Lung (tissue), 17 donors: ENCODE measurements at places on chromosomes 3 and 15. TPM values are rescaled to one million over a fixed set of nuclear protein-coding genes. Genes with fewer than 3 reads are reported as not detected.

The DUOXA2 gene
- polyA plus RNA-seq: 0.98 TPM

The SEMA3G gene
- polyA plus RNA-seq: 19.1 TPM

The TMEM207 gene
- not detected for polyA plus RNA-seq

The RASGRF1 gene
- 10.9 TPM for polyA plus RNA-seq

DNA sequence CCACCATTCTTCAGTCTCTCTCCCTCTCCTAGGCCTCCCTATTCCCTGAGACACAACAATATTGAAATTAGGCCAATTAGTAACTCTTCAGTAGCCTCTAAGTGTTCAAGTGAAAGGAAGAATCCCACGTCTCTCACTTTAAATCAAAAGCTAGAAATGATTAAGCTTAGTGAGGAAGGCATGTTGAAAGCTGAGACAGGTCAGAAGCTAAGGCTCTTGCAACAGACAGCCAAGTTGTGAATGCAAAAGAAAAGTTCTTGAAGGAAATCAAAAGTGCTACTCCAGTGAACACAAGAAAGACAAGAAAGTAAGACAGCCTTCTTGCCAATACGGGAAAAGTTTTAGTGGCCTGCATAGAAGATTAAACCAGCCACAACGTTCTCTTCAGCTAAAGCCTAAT is 41.3 kb downstream of the PPM1L start:
- DNase-seq: no peak
- H3K27me3 ChIP-seq: no peaks in the 10 kb centered on the region
- H3K4me3 ChIP-seq: no peak overlapping the region
- H3K36me3 ChIP-seq: no peaks in the 10 kb centered on the region
- H3K27ac ChIP-seq: no peak overlapping the region
- peaks cover 19% of the 10 kb centered on the region for H3K4me1 ChIP-seq

GRCh38 chr3:129324855-129325254 is 46.2 kb downstream of the HMCES start:
- H3K27me3 ChIP-seq: no peaks in the 10 kb centered on the region
- no peak for DNase-seq
- no peak overlapping the region for H3K4me3 ChIP-seq

- no peak overlapping the region for H3K27ac ChIP-seq
- no peaks in the 10 kb centered on the region for H3K36me3 ChIP-seq
- H3K27me3 ChIP-seq: no peaks in the 10 kb centered on the region
- peaks cover 38% of the 10 kb centered on the region for H3K4me1 ChIP-seq
These were observed 7.3 kb downstream of the ESYT3 start for GRCh38 chr3:138441742-138442141.

DNA sequence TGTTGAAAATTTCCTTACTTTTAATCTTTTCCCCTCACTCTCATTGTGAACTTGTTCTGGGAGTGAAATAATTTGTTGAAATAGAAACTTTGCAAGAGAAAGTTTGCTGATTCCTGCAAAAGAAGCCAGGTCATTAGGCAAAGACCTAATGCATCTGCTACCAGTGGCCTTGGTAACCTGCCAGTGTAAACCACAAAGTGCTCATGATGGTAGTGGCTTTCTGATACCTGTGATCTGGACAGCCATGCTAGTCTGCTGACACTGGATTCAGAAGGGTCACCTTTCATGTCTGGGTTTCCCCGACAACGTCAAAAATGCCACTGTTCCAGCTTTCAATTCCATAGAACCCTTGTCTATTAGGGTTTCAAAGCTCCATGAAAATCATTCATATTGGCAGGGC is 123.7 kb upstream of the MCTP2 start:
- no peaks in the 10 kb centered on the region for H3K4me1 ChIP-seq
- H3K27ac ChIP-seq: no peak overlapping the region
- H3K27me3 ChIP-seq: no peaks in the 10 kb centered on the region
- no peak overlapping the region for H3K4me3 ChIP-seq
- H3K36me3 ChIP-seq: no peaks in the 10 kb centered on the region

DNA sequence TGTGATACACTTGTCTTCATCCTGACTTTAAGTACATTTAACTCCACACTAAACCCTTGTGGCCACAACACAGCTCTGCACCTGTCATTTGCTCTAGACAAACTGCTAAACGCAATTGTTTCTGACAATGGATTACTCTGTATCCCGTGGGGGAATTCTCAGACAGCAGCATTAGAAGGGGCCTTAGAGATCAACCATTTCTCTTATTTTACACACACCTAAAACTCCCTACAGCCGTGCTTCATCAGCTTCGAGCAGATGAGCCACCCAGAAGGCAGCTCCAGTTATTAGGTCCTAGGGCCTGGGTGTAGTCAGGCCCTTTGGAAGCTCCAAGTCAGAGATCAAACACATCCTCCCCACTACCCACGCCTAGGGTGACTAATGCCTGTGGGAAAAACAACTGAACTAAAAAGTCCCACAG is 1.3 kb upstream of the IL12A start:
- no peaks in the 10 kb centered on the region for H3K27me3 ChIP-seq
- no peak for DNase-seq
- peaks cover 8% of the 10 kb centered on the region for H3K4me1 ChIP-seq
- H3K27ac ChIP-seq: no peak overlapping the region
- no peak overlapping the region for H3K4me3 ChIP-seq
- no peaks in the 10 kb centered on the region for H3K36me3 ChIP-seq

DNA sequence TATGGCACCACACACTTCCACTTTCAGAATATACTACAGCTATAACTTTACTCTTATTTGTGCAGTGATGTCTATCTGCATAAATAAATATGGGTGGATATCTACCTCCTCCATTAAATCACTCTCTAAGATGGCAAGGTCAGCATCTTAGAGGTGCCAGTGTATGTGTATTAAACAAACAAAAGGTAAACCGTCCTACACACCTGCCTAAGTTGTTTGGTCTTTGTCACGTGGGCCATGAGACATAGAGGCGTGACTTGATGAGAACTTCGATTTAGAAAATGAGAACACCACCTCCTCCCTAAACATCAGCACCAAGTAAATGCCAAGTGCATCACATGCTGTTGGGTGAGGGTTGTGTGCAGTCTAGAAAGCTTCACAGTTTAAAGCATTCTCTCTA is 310.6 kb downstream of the GRM7 start:
- H3K4me3 ChIP-seq: no peak overlapping the region
- peaks cover 6% of the 10 kb centered on the region for H3K4me1 ChIP-seq
- H3K27ac ChIP-seq: no peak overlapping the region
- H3K27me3 ChIP-seq: no peaks in the 10 kb centered on the region
- no peak for DNase-seq
- H3K36me3 ChIP-seq: no peaks in the 10 kb centered on the region

- H3K27me3 ChIP-seq: no peaks in the 10 kb centered on the region
- H3K4me1 ChIP-seq: peaks cover 3% of the 10 kb centered on the region
- no peak overlapping the region for H3K27ac ChIP-seq
- no peak for DNase-seq
These were observed 69.7 kb downstream of the FMN1 start for GRCh38 chr15:33124811-33125210.

GRCh38 chr15:101528917-101529299 is 39.4 kb upstream of the PCSK6 start:
- no peaks in the 10 kb centered on the region for H3K4me1 ChIP-seq
- H3K36me3 ChIP-seq: no peaks in the 10 kb centered on the region
- H3K27me3 ChIP-seq: no peaks in the 10 kb centered on the region
- H3K4me3 ChIP-seq: no peak overlapping the region

DNA sequence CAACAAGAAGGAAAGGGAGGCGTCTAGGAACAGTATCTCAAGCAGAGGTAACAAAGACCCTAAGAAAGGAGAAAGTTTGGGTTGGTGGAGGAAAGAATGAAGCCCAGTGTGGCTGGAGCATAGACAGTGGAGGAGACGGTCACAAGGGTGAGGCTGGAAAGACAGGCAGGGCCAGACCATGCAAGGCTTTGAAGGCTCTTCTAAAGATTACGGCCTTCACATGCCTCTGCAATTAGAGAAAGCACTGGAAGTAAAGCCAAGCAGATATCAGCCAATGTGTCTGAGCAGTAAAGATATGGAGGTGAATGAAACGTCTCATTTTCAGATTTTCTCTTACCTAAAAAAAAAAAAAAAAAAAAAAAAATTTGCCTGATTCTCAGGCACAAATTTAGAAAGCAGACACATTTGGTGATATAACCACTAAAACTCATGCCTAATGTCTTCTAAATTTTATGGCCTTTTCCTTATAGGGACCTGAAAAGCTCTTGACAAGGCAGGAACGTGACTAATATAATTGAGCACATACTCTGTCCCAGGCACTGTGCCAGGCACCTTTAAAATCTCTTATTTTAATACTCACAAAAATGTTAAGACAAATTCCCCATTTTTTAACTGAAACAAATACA is 184.1 kb downstream of the MECOM start:
- no peaks in the 10 kb centered on the region for H3K27me3 ChIP-seq
- no peak overlapping the region for H3K27ac ChIP-seq
- DNase-seq: no peak
- no peaks in the 10 kb centered on the region for H3K36me3 ChIP-seq

DNA sequence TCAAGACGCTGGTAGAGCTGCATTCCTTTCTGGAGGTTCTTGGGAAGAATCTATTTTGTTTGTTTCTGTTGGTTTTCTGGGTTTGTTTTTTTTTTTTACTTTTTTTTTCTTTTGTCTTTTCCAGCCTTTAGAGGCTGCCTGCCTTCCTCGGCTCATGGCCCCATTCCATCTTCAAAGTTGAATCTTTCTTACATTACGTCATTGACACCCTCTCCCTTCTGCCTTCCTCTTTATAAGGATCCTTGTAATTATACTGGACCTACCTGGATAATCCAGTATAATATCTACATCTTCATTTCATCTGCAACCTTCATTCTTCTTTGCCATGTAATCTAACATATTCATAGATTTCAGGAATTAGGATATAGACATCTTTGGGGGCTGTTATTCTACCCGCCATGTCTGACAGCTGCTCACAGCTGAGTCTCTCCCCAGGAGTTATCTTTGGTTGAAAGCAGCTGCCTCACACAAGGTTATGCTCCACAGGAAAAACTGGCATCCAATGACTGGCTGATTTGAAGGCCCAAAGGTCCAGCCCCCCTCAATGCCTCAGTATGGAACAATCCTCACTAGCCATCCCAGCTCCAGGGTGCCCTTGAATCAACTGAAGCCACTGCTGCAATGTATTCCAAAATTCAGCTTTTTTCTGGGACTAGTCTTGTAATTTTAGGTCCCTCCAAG is 38.4 kb upstream of the THBS1 start:
- no peaks in the 10 kb centered on the region for H3K36me3 ChIP-seq
- no peaks in the 10 kb centered on the region for H3K4me1 ChIP-seq
- H3K4me3 ChIP-seq: no peak overlapping the region
- H3K27me3 ChIP-seq: no peaks in the 10 kb centered on the region

DNA sequence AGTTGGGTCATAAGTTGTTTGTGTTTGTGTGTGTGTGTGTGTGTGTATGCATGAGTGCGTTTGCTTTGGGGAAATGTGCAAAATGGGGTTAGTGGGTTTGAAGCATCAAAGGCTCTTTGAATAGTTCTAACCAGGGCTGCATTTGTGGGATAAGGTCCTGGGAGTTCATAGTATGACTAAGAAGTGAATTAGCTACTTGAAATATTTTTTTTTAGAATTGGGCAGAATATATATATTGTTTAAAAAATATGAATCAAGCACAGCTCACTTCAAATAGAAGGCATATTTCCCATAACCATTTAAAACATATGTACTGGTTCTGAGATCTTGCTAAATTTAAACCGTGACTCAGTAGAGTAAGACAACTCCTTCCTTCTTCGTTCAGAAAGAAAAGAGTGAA is 43.1 kb downstream of the IGF2BP2 start:
- no peaks in the 10 kb centered on the region for H3K27me3 ChIP-seq
- H3K4me3 ChIP-seq: no peak overlapping the region
- no peak for DNase-seq
- H3K36me3 ChIP-seq: no peaks in the 10 kb centered on the region

DNA sequence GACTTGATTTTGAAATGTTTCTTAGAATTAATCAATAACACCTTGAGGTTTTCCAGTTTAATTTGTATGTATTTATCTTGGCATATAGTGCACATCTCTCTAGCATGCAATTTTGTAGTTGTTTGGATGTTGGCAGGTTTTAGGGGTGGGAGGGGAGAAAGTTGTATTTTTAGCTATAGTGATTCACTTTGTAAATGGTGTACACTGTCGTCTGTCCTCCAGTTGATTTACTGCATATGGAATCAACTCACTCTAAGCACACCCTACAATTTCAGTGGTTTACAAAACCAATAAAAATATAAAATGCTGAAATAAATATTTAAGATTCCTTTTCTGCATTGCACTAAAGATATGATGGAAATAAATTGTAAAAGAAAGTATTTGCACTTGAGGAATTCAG is 199.1 kb downstream of the CDIN1 start:
- no peaks in the 10 kb centered on the region for H3K27me3 ChIP-seq
- H3K4me3 ChIP-seq: no peak overlapping the region
- peak overlapping the region; percentile 9 for H3K27ac ChIP-seq
- no peaks in the 10 kb centered on the region for H3K36me3 ChIP-seq
- H3K4me1 ChIP-seq: no peaks in the 10 kb centered on the region

GRCh38 chr3:128846486-128846891 is 32.9 kb upstream of the ACAD9 start:
- H3K27me3 ChIP-seq: no peaks in the 10 kb centered on the region
- H3K36me3 ChIP-seq: no peaks in the 10 kb centered on the region
- H3K4me3 ChIP-seq: no peak overlapping the region
- no peak overlapping the region for H3K27ac ChIP-seq

DNA sequence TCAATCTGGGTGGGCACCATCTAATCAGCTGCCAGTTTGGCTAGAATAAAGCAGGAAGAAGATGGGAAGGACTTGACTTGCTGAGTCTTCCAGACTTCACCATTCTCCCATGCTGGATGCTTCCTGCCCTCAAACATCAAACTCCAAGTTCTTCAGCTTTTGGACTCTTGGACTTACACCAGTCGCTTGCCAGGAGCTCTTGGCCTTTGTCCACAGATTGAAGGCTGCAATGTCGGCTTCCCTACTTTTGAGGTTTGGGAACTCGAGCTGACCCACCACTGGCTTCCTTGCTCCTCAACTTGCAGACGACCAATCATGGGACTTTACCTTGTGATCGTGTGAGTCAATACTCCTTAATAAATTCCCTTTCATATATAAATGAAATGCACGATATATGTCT is 8.6 kb upstream of the LIPC start:
- H3K4me3 ChIP-seq: no peak overlapping the region
- H3K4me1 ChIP-seq: peaks cover 10% of the 10 kb centered on the region
- H3K36me3 ChIP-seq: no peaks in the 10 kb centered on the region
- DNase-seq: no peak
- H3K27me3 ChIP-seq: no peaks in the 10 kb centered on the region

DNA sequence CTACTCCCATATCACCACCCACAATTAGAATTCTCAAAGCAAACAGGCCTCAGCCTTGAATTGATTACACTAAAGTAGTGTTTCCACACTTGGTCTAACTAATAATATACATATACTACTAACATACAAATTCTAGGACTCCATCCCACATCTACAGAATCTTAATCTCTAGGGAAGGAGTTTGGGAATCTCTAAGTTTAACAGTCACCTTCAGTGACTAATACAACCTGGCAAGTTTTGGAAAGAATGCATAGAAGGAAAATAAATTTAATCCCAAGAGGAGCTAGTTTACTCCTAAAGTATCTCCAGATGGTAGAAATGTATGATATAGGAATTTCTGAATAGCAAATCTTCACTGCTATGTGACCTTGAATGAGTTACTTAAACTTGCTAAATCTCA is 9.1 kb downstream of the CLPX start:
- no peaks in the 10 kb centered on the region for H3K27me3 ChIP-seq
- no peaks in the 10 kb centered on the region for H3K4me1 ChIP-seq
- peaks cover 27% of the 10 kb centered on the region for H3K36me3 ChIP-seq
- no peak overlapping the region for H3K27ac ChIP-seq

GRCh38 chr15:70387993-70388392 is 290.3 kb upstream of the TLE3 start:
- H3K4me3 ChIP-seq: no peak overlapping the region
- no peak overlapping the region for H3K27ac ChIP-seq
- no peaks in the 10 kb centered on the region for H3K4me1 ChIP-seq
- H3K36me3 ChIP-seq: no peaks in the 10 kb centered on the region
- no peaks in the 10 kb centered on the region for H3K27me3 ChIP-seq
